ENCODE measurements at places on chromosomes 5 and 9.

- no peak for DNase-seq
Measured at GRCh38 chr5:74093561-74093960, 467.6 kb downstream of the ARHGEF28 start.

GRCh38 chr9:38360839-38361472 lies 31.5 kb upstream of the ALDH1B1 start:
- DNase-seq: no peak

DNA sequence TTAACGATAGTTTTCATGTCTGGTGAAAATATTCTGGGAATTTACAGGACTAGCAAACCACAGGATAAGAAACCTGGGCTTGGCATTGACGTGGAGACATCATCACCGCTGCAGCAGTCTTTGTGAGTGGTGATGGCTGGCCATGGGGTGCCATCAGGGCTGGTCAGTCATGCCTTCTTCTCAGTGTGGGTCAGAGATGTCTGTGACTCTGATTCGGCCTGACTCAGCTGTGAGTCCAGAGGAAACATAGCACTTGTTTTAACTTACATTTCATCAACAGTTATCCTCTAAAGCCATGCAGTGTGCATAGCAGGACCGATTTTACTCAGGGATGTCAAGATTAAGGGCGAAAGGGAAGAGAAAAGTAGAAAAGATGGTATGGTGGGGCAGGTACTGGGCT lies 33.2 kb upstream of the CYFIP2 start:
- DNase-seq: no peak

DNA sequence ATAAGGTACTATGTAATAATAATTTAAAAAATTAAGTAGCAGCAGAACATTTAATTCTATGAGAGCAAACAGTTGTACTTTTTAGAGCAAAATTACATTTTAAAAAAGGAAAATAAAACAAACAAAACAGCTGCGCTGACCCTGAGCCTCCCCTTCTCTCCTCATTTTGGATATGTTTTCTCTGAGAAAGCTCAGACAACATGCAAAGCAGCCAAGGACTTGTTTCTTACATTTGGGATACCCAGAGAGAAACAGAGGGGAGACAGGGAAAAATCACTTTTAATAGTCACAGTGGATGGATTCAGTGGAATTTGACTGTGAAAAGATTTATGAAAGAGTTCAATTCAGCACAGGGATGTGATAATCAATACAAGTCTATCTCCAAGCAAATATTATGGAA lies 299.2 kb downstream of the EBF1 start:
- DNase-seq: no peak

DNA sequence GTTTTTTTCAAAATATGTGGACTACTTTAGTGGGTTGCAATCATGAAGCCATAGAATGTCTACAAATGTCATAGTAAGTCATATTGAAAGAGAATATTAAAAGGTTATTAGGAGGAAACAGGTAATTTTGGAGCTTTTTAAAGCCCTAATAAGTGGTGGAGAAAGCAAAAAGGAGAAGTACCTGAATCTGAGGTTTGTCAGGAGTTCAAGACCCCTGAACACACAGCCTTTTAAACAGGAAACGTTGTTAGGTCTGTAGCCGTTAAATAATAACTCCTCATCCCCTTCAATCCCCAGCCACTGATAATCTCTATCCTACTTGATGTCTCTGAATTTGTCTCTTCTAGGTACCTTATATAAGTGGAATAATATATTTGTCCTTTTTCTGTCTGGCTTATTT lies 51.1 kb downstream of the SPEF2 start:
- DNase-seq: no peak

DNA sequence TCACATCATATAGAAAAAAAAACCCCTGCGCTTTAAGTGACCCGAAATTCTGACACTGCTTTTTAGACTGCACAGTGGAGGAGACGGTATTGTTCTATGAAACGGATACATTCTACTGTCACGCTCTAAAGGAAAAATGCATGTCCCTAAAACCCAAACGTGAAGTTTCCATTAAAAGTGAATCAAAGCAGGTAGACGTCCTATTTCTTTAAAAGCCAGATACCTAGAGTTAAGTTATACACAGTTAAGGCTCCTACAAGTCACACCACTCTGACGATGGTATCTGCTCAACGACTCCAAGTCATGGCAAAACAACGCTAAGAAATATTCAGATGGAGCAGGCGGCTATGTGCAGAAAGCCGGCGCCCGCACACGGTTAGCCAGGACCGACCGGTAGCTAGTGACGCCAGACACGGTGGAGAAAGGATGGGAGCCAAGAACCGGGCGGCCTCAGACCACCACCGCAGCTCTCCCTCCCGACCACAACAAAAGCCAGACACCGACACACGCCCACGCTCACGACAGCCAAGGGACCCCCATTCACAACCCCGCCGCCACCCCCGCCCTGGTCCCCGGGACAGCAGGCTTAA lies 734 bp downstream of the SKP1 start:
- DNase-seq: no peak

All from BE2C (cell line).